Coronary artery (tissue), 2 donors: ENCODE measurements at places on chromosomes 4 and X.

GRCh38 chr4:137524725-137525369, 7.4 kb downstream of the PCDH18 start:
- DNase-seq: no peak

- DNase-seq: no peak
These were observed 97.3 kb downstream of the PALLD start for GRCh38 chr4:168594121-168594520.

- no peak for DNase-seq
These were observed 29.3 kb upstream of the UGT2B7 start for GRCh38 chr4:69066945-69067344.

DNA sequence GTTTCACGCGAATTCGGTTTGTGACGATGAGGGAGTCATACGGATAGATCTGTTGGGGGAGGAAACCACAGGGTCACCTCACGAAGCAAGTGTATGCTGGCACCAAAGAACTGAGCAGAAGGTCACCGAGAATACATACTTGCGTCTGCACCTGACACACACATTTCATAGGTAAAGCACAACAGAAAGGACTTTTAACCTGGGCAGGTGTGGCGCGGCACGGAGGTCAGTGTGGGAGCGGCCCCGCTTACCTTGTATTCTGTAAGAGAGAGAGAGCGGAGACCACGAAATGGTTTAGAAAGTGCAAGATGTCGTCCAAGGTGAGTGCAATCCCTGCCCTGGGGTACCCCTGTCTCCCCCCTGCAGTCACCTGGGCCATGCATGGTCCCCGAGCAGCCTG, 43.6 kb upstream of the AFAP1 start:
- no peak for DNase-seq

DNA sequence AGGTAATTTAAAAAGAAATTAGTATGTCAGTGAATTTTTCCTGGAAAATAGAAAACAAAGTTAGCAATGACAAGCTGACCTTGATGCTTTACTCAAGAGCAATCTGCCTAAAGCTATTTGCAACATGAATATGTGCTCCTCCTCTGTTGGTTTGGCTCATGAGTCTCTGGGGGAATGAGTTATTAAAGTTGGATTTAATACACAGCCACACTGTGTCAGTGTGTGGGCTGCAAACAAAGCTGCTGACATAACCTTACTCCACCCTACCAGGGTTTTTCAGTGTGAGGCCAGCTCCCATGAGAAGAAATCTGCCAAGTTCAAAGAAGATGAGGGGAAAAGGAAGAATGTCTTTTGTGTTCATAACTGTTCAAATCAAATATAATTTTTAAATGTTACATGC, 280.5 kb downstream of the TLL1 start:
- DNase-seq: no peak

DNA sequence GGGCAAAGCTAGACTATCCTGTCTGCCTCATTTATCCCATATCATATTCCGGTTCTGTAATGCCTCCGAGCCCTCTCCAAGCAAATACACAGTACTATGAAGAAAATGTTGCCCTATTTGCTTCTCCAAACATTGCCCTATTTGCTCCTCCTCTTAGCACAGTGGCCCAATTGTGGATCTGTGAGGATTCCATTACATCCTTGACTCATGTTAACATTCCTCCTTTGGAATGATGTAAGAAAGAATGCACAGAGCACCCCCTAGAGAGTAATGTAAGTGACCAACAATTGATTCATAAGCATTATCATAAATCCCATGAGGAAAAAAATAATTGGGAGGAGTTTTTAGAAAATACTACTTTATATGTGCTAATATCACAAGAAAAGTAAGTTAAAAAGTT, 11.3 kb upstream of the BTC start:
- DNase-seq: no peak

GRCh38 chrX:25968920-25969319, 169.2 kb upstream of the MAGEB18 start:
- DNase-seq: no peak

DNA sequence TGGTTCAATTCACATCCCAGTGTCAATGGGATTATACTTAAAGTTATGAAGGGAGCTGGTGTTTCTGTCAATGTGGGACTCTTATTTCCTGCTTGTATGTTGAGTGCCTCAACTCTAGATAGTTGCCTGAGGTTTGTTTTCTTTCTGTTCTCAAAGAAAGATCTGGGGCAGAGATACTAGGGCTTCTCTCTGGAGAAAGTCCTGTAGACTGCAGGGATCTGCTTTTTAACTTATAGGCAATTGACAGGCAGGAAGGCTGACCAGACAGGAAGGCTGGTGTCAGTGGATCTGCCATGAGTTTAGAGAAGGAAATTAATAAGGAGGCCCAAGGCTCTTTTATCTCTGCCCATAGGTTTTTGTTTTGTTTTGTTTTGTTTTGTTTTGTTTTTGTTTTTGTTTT, 64.0 kb upstream of the PRKX start:
- DNase-seq: no peak

DNA sequence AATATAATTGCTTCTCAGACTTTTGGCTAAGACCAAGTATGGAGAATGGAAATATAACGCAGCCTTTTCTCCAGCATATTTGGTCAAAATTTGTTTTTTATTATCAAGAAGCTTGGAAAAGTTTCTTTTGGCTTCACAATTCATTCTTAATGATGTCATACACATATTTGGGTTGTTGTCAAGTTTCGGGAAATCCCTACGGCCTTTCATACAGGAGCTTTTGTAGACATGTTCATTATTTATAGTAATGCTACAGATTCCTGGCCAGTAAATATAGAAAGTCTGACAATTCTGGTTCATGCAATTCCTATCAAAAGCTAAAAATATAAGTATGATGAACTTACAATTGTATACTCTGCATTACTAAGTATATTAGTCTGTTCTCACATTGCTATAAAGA, 112.9 kb downstream of the IRF2 start:
- no peak for DNase-seq

DNA sequence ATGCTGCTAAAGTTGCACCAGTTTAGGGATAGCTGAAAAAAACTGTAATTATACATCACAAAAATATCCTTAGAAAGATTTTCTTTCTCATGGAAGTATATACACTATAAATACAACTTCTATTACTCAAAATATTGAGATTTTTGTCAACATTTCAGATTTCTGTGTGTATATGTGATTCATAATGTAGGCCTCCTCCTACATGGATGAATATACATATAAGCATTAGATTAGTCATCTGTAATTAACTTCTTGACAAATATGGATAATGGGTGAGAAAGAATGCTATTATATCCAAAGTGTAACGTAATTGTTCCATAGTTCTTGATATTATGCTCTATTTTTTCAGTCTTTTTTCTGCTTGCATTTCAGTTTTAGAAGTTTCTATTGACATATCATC, 124.9 kb downstream of the CBLL2 start:
- no peak for DNase-seq

DNA sequence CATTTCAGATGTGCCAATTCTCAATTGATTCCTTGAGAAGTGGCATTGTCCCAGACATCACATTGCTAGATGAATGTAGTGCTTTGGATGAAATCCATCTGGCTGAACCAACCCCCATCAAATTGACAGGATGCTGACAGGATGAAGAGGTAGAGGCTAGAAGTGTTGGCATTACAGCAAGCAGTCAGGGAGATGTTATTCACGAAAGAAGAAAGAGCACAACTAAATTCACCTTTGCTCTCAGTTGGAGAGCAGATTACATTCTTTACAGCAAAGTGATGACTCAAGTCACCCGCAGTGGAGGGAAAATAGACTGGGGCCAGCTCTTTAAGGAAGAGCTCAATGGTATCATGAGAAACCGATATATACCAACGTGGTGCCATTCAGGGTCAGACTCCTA, 259.6 kb downstream of the C4orf33 start:
- no peak for DNase-seq

DNA sequence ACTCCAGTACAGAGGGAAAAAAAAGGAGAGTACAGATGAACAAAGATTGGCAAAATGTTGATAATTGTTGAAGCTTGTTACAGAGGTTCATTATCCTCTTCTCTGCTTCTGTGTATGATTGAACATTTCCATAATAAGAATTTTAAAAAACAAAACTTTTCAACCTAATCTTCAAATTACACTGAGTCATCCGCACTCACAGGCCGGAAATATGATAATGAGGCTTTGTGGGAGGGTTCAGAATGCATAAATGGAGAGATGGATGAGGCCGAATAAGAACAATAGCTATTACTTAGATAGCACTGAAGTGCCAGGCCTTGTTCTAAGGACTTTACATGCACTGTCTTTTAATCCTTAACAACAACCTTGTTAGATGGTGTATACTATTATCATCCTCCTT, 4.6 kb upstream of the ERCC6L start:
- no peak for DNase-seq

GRCh38 chrX:1778817-1779216, 164.0 kb downstream of the ASMT start:
- DNase-seq: no peak

- no peak for DNase-seq
These were observed 3.9 kb downstream of the FGF5 start for GRCh38 chr4:80270321-80270720.

- DNase-seq: no peak
These were observed 91.5 kb downstream of the UPRT start for GRCh38 chrX:75365243-75365975.

GRCh38 chr4:145352438-145353145, 129.1 kb upstream of the SMAD1 start:
- DNase-seq: no peak

GRCh38 chr4:94112644-94113043, 95.0 kb upstream of the SMARCAD1 start:
- no peak for DNase-seq

GRCh38 chr4:40934676-40935075, 184.9 kb downstream of the NSUN7 start:
- peak; percentile 47 for DNase-seq

DNA sequence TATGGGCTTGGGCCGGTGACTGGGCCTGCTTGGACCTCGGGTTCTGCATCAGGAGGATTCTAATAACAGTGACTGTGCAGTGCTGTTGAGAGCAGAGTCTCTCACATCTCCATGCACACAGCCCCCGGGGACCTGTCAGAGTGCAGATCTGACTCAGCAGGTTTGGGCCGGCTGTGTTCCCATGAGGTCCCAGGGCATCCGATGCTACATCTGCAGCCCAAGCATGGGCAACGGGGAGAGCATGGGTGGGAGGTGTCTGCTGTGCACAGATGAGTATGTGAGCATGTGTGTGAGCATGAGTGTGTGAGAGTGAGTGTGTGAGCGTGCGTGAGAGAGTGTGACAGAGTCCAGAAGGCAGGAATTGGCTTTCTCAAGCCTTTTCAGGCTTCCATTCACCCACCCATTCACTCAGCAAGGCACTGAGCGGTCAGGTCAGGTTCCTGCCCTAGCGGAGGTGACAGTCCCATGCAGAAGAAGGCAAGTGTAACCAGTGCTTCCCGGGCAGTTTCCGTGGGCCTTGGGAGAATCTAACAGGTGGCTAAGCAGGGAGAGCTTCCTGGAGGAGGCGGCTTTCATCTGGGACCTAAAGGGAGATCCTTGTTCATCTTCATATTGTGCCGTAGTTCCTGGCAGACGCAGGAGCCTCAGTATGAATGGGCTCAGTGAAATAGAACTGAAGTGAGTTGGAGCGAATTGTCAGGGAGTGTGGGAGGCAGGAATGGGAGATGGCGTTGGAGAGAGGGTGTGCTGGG, 62.6 kb downstream of the SORCS2 start:
- DNase-seq: no peak

DNA sequence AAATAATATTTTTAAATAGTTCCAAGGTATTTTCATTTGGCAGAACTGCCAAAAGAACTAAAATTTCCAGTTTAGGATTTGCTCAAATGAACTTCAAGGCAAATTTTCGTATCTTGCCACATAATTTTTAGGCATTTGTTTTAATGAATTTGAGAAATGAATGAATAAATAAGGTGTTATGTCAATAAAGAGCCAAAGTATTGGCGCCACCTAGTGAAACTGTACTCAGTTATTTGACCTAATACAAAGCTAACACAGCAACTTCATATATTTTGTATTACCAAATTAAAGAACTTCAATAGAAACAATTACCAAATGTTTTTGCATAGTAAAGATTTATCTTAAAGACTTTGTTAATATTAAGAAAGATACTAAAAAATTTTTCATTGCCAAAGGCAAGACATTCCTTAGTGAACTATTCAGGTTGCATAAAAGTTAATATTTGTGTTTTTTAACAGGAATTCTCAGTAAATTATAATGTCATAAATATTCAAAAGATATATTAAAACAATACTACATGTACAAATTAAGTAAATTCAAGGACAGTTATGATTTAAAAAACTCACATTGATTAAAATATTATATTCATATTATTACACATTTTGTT, 50.3 kb downstream of the STPG2 start:
- DNase-seq: no peak

DNA sequence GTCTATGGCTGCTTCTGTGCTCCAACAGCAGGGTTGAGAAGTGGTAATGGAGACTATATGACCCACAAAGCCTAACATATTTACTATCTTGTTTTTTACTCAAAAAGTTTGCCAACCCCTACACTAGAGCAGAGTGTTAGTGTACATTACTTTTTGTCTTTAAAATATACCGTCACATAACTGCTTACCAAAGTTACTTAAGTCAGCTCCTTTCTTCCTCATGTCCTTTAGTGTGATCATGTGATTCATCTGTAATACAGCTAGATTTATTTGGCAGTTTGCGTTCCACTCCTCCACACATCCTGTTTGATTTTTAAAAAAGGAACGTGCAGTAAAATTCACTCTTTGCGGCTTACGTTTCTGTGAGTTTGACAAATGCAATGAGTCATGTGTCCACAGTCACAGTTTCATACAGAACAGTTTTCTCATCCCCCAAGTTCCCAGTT, 162.4 kb upstream of the GPRIN3 start:
- no peak for DNase-seq

DNA sequence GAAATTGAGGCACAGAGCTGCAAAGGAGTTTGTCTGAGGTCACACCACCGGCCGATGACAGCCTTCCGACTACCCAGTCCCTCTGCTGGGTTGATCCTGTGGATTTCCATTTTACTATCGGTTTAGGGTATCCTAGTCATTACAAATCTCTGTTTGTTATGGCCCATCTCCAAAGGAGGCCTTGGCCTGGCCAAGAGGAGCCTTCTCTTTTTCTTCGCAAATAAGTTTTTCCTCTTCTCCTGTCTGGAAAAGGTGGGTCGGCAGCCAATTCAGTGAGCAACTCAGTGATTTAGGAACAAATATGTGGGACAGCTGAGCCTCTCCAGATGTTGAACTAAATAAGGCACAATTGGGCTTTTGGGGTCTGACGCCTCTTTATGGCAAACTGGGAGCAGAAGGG, 169.2 kb upstream of the RBPJ start:
- no peak for DNase-seq

- DNase-seq: no peak
These were observed 220.6 kb upstream of the ARSJ start for GRCh38 chr4:114200026-114200425.

GRCh38 chr4:130077275-130077674, 981.3 kb downstream of the C4orf33 start:
- no peak for DNase-seq
